Activated naive CD8-positive, alpha-beta T cell treated with anti-CD3 and anti-CD28 coated beads, Interleukin-2, amount 50 U/mL, for 16 hours (primary cell): ENCODE measurements at places on chromosomes 12 and 14.

- no peak for DNase-seq
Observed at GRCh38 chr12:62717643-62718042, 217.3 kb downstream of the PPM1H start.

DNA sequence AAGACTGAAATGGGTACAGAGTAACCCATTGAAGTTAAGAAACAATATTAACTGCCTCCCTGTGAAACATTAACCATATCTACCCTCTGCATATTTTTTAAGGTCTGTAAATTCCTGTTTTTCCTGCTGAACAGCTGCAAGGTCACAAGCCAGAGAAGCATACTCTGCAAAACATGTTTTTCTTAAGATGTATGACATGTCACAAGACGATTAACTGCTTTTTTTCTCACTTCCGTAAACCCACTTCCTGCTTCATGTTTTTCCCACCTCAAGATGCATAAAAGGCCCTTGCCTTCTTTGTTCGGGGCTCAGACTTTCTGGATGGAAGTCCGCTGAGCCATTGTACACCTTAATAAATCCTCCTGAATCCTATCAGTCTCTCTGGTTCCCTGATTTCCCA, 504.7 kb upstream of the MIS18BP1 start:
- no peak for DNase-seq

DNA sequence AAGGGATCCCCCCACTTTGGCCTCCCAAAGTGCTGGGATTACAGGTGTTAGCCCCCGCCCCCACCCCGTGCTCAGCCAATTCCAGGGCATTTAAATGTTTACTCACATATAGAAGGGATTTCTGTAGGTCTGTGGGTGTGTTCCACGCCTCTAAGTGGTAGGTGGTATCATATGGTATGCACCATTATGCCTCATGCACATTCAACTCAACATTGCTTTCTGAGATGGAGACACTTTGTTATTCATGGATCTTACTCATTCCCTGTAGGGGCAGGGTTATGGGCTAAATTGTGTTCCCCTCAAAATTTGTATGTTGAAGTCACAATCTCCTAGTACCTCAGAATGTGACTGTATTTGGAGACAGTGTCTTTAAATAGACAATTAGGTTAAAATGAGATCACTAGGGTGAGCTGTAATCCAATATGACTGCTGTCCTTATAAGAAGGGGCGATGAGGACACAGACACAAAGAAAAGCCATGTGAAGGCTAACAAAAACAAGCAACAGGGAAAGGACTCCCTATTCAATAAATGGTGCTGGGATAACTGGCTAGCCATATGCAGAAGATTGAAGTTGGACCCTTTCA, 200.6 kb downstream of the EFCAB11 start:
- no peak for DNase-seq

DNA sequence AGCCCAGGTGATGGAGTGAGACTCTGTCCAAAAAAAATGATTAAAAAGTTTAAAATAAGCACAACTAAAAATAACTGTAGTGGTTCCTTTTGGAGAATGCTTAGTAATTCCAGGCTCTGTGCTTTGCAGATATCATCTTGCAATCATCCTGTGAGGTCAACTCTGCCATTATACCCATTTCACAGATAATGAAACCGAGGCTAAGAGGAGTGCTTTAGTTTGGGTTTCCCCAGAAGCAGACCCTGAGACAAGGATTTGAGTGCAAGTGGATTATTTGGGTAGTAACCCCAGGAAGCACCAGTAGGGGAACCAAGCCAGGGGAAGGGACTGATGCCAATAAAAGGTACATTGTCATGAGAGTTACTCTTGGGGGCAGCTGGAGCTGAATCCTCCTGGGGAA, 44.7 kb downstream of the RIN3 start:
- no peak for DNase-seq

DNA sequence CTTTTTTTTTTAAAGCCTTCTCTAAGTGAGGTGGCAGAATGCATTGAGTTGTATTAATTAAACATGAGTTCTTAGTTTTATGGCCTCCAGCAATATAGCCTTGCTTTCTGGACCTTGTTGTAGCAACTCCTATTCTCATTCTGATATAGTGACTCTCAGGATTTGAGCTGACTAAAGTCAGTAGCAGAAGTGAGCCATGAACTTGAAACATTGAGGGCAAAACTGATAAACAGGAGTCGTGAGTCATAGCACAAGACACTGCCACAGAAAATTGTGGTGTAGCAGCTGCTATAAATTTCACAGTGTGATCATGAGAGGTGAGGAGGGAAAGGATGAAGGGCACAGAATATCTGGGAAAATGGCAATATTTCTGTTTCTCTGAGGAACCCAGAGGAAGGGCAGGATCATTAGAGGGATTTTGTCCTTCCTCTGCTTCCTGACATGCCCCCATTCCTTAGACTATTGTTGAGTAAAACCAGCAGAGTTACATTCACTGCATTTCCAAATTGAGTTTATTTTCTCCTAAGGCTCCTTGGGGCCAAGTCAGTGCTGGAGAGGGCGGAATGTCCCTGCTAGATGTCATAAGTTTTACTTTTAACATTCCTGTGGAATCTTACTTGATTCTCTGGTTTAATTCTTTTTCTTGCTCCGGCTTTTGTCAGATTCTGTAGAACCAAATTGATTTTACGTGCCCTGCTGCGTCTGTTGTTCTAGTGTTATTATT, 7.5 kb downstream of the KLRG1 start:
- DNase-seq = no peak

- DNase-seq = no peak
Observed at GRCh38 chr12:111261911-111262676, 106.8 kb downstream of the PHETA1 start.

GRCh38 chr14:89444044-89444443, 27.0 kb upstream of the FOXN3 start:
- DNase-seq = no peak

DNA sequence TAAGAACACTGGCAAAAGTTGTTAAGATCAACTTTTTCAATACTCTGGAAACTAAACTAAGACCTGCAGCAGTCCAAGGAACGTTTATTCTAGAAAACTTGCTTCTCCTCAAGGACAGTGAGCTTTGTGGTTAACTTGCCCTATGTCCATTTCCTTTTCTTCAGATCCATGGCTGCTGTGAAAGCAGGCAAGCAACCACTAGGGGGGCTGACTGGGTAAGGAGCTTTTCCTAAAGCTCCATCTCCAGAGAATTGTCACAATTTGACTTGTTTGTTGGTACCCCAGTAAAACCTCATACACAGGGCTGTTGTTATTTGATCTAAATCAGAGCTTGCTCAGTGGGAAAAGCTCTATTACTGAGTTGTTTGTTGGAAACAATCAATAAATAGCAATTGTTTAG, 10.1 kb upstream of the RPL10L start:
- no peak for DNase-seq

GRCh38 chr14:104082807-104083206, 2.7 kb upstream of the ASPG start:
- no peak for DNase-seq

- peak; percentile 40 for DNase-seq
Observed at GRCh38 chr14:106586098-106586704, 1059.8 kb downstream of the TMEM121 start.

DNA sequence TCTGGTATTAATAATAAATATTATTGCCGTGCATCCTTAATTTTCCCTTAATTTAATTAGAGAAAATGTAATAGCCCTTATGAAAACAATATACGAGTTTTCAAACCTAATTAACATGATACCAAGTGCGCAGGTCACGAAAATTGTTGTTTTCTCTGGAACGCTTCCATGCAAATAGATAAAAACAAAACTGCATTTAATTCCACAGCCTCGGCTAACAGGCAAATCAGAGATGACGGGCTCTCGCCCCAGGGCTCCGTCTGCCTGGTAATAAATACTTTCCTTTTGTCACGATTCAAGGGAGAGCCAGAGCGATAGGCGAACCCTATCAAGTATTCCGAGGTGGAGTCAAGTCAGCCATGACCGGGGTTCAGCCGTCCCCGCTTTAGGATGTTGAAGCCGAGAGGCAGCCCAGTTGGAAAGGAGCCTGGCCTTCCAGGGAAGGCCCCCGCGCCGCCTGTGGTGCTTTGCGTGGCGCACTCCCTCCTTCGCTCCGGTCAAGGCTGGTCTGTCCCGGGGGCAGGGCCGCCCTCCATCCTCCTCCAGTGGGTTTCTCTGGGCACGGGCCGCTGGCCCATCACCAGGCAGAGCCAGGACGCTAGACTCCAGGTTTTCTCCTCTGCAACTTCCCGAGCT, 137.8 kb upstream of the GSC start:
- DNase-seq = no peak

- no peak for DNase-seq
Observed at GRCh38 chr12:29088611-29089219, 60.4 kb upstream of the FAR2 start.

DNA sequence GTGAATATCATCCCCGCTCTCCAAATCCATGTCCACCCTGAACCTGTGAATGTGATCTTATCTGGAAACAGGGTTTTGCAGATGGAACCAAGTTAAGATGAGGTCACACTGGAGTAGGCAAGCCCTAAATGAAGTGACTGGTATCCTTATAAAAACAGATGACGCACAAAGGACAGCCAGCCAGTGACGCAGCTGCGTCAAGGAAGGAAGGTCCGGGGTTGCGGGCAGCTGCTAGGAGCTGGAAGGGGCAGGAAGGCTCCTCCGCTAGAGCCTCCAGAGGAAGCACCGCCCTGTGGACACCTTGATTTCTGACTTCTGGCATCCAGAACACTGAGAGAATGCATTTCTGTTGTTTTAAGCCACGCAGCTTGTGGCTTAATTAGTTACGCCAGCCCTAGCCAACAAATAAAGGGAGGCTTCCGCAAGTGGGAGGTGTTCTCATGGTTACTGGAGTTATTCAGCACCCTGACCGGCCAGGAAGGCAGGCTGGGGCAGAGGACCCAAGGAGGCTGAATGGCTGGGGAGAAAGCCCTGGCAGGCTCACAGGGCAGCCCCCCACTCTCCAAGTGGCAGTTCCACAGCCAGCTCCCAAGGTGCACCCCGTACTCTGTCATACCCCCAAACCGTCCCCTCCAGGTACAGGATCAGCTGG, 127.6 kb upstream of the NCOR2 start:
- DNase-seq = no peak

GRCh38 chr12:25993901-25994651, 35.6 kb downstream of the RASSF8 start:
- no peak for DNase-seq

DNA sequence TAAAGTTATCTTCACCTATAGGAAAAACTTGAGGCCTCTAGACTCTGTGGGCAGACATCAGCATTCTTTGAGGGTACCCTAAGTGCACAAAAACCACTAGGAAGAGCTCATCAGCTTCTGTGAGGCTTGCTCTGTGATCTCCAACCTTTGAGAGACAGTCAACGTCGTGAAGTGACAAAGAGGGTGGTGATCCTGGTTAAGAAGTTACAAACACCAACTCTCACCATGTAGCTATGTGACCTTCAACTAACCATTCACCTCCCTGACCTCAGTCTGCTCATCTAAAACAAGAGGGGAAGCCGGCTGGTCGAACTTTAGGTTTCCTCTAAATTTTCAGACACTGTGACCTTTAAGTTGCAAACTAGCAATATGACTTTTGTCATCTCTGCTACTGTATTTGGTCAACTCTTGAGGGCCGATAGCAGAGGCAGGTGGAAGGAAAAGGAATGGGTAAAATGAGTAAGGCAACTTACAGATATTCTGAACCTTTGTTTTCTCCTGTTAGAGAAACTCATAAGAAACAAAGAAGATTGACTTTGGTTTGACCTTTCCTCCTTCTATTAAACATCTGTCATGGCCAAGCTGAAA, 103.2 kb upstream of the PARP11 start:
- no peak for DNase-seq
